ENCODE measurements at places on chromosomes 7 and 10. TPM values are rescaled to one million over a fixed set of nuclear protein-coding genes. Genes with fewer than 3 reads are reported as not detected.

The PDK4 gene
- total RNA-seq: 17.6 TPM

The SPDYE5 gene
- 4.8 TPM for total RNA-seq

The SLC26A4 gene
- 0.24 TPM for total RNA-seq

The XRCC2 gene
- 2.2 TPM for total RNA-seq

The PILRA gene
- total RNA-seq: not detected

The OR13A1 gene
- 0.72 TPM for total RNA-seq

The INA gene
- 1.4 TPM for total RNA-seq

The ABCB4 gene
- 30.6 TPM for total RNA-seq

The MMRN2 gene
- total RNA-seq: 29.1 TPM

The TEX47 gene
- 1.2 TPM for total RNA-seq

The DRGX gene
- total RNA-seq: 0.48 TPM

DNA sequence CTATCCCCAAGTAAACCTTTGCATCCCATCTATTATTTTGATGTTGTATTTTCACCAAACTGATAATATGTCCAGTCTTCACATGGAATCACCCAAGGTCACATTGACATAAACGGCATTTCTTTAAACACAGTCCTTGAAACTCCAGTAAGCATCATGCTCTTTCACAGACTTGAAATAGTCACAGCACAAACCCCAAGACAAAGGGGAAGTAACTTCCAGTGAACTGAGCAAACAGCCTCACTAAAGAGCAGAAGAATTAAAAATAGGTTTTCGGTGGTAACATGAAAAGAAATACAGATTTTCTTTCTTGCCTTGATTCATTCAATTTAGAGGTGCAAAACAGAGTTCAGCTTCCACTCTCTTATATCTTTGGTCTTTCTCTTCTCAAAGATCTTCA is 253.7 kb downstream of the SFMBT2 start:
- DNase-seq: no peak

DNA sequence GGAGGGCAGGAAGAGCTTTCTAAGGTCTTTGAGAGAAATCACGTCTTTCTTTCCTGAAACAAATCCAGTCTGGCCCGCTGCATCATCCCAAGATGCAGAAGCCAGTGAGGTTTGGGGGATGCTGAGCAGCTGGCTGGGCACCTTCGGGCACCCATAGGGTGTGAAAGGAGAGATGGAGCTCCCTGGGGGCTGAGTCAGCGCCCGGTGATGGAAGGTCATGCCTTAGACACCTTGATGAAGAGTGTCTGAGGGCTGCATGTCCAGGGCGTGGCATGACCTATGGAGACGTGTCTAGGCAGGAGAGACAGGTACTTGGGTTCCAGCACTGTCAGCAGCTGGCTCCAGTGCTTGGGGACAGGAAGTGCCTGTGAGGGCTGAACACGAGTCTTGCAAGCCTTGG is 88.3 kb downstream of the GOLGA7B start:
- no peak for DNase-seq

DNA sequence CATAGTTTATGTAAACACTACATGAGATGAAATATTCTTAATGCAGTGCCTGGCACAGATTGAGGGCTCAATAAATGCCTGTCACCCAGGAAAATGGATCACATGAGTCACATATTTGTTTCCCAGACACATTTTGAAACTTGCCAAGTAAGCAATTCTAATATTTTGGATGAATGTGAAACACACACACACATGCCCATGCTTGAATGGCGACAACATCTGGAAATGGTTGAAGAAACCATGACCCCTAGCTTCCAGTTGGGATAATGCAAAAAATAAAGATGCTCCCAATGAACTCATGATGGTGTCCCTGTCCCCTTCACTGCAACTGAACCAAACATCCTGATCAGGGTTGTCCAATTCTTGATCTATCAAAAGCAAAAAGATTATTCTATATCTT is 797.3 kb downstream of the XPNPEP1 start:
- DNase-seq: peak; percentile 7

DNA sequence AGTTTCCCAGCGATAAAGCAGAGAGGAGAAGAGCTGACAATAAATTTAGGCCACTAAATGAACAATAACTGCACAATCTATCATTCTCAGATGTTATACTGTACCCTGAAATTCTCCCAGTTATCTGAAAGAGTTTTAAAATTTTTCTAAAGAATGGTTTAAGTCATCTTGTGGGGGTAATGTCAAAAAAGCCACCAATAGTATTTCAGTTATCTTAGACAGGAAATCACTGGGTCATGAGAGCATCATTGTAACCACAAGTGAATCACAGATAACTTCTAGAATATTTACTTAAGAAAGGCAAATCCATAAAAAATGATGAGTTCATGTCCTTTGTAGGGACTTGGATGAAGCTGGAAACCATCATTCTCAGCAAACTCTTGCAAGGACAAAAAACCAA is 147.1 kb downstream of the DNAJB9 start:
- DNase-seq: peak; percentile 21

- DNase-seq: peak; percentile 76
These were observed 185.1 kb upstream of the PRPS1L1 start for GRCh38 chr7:18212758-18213157.

DNA sequence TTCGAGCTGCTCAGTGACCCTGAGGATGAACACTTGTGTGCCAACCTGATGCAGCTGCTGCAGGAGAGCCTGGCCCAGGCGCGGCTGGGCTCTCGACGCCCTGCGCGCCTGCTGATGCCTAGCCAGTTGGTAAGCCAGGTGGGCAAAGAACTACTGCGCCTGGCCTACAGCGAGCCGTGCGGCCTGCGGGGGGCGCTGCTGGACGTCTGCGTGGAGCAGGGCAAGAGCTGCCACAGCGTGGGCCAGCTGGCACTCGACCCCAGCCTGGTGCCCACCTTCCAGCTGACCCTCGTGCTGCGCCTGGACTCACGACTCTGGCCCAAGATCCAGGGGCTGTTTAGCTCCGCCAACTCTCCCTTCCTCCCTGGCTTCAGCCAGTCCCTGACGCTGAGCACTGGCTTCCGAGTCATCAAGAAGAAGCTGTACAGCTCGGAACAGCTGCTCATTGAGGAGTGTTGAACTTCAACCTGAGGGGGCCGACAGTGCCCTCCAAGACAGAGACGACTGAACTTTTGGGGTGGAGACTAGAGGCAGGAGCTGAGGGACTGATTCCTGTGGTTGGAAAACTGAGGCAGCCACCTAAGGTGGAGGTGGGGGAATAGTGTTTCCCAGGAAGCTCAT is 1.1 kb downstream of the DDIT4 start:
- no peak for DNase-seq

- DNase-seq: no peak
These were observed 8.2 kb upstream of the SFRP5 start for GRCh38 chr10:97779975-97780374.

- peak; percentile 73 for DNase-seq
These were observed 196.7 kb downstream of the MTERF1 start for GRCh38 chr7:91683823-91684222.

DNA sequence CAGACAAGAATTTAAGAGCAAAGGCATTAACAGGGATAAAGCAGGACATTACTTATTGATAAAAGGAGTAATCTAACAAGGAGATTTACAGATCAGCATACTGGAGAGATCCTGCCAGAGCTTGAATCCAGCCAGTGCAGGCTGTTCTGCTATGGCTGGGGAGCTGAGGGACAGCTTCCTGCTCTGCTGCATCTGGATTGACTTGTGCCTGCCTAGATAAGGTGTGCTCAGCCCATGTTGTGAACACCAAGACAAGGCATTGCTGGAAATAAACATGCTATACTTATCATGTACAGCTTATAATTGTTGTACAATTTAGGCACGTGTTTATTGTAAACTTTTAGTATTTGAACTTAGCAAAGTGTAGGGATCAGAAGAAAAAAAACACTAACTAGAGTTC is 71.7 kb downstream of the HIF1AN start:
- no peak for DNase-seq

- no peak for DNase-seq
These were observed 62.3 kb upstream of the AHR start for GRCh38 chr7:17236171-17236570.

- DNase-seq: no peak
These were observed 31.0 kb upstream of the ARHGAP12 start for GRCh38 chr10:31959461-31960173.

GRCh38 chr10:97131666-97132065 is 54.1 kb downstream of the SLIT1 start:
- peak; percentile 68 for DNase-seq

DNA sequence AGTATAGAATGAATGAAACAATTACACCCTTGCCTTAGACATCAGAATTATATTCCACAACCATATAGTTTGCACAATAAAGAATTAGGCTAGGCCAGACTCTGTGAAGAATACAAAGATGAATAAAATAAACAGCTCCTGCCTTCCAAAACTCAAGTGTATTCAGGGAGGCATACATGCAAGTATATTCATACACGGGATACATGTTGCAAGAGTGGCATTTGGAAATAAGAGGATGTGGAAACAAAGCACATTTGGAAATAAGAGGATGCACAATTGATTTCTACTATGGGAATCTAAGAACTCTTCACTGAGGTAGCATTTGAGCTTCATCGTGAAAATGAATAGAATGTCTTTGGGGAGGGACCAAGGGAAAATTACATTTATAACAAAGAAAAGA is 27.0 kb upstream of the TMEM26 start:
- no peak for DNase-seq

DNA sequence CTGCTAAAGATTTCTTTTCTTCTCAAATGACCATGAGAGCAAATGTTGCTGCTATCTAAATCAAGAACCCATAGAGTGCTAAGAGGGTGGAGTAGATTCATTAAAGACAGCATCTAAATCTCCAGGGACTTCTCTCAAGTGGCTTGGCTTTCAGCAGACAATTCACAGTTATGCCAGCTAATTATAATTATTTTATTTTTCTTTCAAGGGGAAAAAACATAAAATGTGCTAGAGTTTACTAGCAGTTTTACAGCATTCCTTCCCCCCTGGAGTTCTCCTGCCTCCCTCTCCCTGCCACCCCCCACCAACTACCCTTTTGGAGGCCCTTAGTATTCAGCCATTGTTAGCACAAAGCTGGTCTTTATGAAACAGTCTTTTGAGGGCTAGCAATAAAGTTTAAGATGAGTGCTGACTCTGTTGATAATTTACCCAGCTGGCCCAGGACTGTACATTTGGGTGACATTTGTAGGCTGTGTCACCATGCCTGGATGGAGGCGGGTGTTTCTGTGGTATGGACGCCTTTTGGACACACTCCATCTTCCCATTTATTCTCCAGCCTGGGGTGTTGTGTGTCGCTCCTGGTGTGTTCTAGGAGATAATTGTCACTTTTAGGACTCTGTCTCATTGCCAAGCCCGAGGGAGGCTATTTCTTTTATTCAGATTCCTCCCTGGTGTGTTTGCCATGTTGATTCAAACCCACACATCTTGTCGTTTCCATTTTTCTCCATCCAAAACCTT is 160.2 kb downstream of the CREB5 start:
- DNase-seq: no peak

- DNase-seq: no peak
These were observed 21.4 kb downstream of the SLF2 start for GRCh38 chr10:100934084-100934659.

DNA sequence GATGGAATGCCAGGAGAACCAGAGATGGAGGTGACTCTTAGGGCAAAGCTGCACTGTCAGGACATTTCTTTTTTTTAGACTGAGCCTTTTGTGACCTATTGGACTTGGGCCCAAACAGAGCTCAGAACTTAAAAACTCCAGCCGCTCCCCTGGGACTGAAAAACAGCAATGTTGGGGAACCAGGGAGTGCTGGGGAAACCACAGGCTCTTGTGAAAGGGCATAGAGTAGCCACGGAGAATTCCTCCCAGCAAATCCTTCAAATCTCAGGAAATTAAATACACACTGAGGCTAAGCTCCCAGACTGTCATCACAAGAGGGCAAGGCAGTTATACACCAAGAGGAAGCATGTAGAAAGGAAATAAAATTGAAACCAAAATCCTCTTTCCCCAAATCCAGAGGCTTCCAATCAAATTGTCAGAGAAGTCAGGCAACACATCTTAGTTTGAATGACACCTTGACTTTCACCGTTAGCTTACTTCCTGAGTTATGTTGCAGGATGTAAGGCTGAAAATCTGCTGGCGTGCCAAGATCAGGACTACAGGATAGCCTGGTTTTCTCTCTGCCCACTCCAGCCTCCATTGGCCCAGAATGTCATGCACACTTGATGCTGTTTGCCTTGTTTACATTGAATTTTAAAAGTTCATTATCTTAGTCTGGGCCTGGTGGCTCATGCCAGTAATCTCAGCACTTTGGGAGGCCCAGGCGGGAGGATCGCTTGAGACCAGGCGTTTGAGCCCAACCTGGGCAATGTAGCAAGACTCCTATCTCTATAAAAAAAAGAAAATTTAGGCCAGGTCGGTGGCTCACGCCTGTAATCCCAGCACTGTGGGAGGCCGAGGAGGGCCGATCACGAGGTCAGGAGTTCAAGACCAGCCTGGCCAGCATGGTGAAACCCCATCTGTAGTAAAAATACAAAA is 2.6 kb upstream of the RFC2 start:
- DNase-seq: peak; percentile 52

DNA sequence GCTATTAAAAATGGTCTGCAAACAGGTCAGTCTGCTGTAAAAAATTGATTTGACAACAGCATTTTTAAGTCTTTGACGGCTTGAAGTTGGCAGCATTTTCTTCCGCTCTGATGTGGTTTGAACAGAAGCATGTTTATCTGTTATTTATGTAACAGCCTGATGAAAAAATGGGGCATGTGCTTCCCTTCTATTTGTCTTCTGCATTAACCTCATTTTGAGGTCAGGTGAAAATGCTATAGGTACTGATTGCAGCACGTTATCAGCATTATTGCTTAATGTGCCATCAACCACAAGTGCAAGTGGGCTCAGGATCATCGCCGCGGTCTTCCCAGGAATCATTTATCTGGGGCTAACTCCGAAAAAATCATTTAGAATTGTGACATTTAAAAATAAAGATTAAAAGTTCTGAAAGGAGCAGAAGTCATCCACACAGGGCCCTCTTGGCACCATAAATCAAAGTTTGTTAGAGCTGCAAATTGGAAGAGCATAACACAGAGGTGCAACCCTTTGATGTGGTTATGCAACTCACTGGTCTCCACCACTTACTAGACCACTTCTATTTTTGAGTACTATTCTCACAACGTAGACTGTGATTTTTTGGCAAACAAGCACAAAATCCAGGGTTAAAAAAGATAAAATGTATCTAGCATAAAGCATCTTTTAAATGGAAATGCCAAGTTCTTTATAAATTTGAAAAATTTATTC is 307.7 kb downstream of the MDFIC start:
- DNase-seq: peak; percentile 50

DNA sequence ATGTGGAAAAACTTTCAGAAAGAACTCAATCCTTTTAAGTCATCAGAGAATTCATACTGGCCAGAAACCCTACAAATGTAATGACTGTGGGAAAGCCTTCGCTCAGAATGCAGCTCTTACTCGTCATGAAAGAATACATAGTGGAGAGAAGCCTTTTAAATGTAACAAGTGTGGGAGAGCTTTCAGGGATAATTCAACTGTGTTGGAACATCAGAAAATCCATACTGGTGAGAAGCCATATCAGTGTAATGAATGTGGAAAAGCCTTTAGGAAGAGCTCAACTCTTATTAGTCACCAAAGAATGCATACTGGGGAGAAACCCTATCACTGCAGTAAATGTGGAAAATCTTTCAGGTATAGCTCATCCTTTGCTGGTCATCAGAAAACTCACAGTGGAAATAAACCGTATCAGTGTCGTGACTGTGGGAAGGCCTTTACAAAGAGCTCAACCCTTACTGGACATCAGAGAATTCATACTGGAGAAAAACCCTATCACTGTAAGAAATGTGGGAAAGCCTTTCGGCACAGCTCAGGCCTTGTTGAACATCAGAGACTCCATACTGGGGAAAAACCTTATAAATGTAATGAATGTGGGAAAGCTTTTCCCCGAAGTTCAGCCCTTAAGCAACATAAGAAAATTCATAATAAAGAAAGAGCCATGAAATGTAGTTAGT is 10.6 kb downstream of the ZNF485 start:
- DNase-seq: no peak

GRCh38 chr7:17516771-17517170 is 218.3 kb downstream of the AHR start:
- DNase-seq: no peak

All from umbilical cord (tissue), 2 donors.